ENCODE measurements at places on chromosomes 13 and 19. TPM values are rescaled to one million over a fixed set of nuclear protein-coding genes. Genes with fewer than 3 reads are reported as not detected.

Gene KLK1
- polyA plus RNA-seq = 277 TPM

DNA sequence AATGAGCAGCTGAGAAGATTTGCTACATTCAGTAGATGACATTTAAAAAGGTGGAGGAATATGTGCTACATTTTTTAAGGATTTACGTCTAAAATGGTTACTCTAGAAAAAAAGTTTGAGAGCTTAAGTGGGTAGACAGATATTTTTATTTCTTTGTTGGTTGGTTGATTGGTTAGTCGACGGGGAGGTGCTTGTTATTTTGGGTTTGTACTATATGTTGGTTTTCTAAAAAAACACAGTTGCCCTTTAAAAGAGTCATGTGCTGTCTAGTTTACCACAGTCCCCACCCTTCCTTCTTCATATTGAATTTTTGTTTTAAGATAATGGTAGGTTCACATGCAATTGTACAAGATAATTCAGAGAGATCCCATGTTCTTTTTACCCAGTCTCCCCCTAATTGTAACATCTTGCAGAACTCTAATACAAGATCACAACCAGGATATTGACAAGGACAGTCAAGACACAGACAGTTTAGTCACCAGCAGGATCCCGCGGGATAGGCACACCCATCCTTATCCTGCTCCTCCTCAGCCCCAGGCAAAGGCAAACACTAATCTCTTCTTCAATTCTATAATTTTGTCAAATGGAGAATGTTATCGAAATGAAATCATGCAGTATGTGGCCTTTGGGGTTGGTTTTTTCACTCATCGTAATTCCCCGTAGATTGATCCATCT is 171.4 kb downstream of the FOXO1 start:
- no peak for DNase-seq
- no peaks in the 10 kb centered on the region for H3K36me3 ChIP-seq
- H3K4me1 ChIP-seq = no peaks in the 10 kb centered on the region

DNA sequence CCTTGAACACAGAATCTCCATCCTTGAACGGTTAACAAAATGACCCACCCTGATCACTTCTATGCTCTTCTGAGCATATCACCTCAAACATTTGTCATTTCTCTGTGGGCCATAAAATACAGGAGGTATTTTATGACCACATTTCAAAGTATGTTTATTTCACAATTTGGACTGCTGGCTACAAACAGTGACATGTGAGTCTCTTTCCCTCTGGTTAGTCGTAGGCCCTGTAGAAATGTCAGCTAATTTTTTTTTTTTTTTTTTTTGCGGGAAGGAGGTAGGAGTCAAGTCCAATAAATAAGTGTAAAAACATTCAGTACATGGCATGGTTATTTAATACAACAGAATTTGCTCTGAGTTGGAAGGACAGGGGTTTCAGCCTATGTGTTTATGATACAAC is 70.7 kb downstream of the FOXO1 start:
- no peaks in the 10 kb centered on the region for H3K36me3 ChIP-seq
- no peaks in the 10 kb centered on the region for H3K27me3 ChIP-seq
- H3K4me3 ChIP-seq = no peak overlapping the region
- H3K27ac ChIP-seq = no peak overlapping the region

Gene ZNF66
- not detected for polyA plus RNA-seq

DNA sequence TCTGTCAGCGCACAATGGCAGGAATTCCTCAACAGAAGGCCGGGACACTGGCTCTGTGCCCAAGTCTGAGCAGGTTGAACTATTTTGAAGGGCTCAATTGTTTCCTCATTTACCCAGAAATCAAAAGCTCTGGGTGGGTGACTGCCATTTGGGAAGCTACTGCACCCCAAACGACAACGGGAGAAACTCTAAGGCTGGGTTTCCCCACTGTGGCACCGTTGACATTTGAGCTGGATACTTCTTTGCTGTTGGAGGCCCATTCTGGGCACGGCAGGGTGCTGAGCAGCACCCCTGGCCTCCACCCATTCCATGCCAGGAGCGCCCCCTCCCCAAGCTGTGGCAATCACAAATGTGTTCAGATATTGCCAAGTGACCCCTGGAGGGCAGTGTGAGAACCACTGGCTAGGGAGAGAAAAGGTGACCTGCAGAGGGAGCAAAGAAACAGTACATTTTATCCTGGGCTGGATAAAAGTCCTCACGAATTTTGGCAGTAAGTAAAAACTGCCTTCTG is 62.5 kb downstream of the RFX2 start:
- peaks cover 6% of the 10 kb centered on the region for H3K36me3 ChIP-seq
- DNase-seq = no peak
- no peak overlapping the region for H3K4me3 ChIP-seq
- no peaks in the 10 kb centered on the region for H3K27me3 ChIP-seq

Gene FGF22
- polyA plus RNA-seq = 0.20 TPM

DNA sequence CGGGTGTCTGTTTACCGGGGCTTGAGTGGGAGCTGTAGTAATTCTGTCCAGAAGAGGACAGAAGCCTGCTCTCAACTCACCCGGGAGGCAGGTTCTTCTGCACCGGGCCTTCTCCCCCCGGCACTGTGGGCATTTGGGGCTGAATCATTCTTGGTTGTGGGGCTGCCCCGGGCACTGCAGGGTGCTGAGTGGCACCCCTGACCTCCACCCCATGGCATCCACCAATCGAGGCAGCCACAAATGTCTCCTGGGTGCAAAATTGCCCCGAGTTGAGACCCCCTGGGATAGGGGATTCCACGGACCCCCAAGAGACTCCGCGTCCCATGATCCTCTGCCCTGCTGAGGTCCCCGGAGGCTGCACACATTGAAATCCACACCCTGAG is 68.8 kb downstream of the GNG7 start:
- H3K36me3 ChIP-seq = no peaks in the 10 kb centered on the region
- peaks cover 7% of the 10 kb centered on the region for H3K4me1 ChIP-seq
- no peaks in the 10 kb centered on the region for H3K27me3 ChIP-seq
- no peak for DNase-seq
- no peak overlapping the region for H3K4me3 ChIP-seq
- H3K27ac ChIP-seq = no peak overlapping the region

GRCh38 chr13:39186205-39186875 is 148.1 kb downstream of the NHLRC3 start:
- H3K4me1 ChIP-seq = no peaks in the 10 kb centered on the region
- H3K27me3 ChIP-seq = no peaks in the 10 kb centered on the region
- no peak overlapping the region for H3K27ac ChIP-seq
- no peak for DNase-seq

Gene RNF113B
- not detected for polyA plus RNA-seq

GRCh38 chr13:114108141-114108761 is 24.2 kb downstream of the RASA3 start:
- H3K27me3 ChIP-seq = no peaks in the 10 kb centered on the region
- H3K4me3 ChIP-seq = no peak overlapping the region
- peak; percentile 58 for DNase-seq
- H3K36me3 ChIP-seq = no peaks in the 10 kb centered on the region

GRCh38 chr19:41001243-41001971 is 10.3 kb downstream of the CYP2B6 start:
- H3K36me3 ChIP-seq = no peaks in the 10 kb centered on the region
- H3K4me3 ChIP-seq = no peak overlapping the region
- H3K4me1 ChIP-seq = no peaks in the 10 kb centered on the region
- H3K27me3 ChIP-seq = no peaks in the 10 kb centered on the region
- no peak for DNase-seq

DNA sequence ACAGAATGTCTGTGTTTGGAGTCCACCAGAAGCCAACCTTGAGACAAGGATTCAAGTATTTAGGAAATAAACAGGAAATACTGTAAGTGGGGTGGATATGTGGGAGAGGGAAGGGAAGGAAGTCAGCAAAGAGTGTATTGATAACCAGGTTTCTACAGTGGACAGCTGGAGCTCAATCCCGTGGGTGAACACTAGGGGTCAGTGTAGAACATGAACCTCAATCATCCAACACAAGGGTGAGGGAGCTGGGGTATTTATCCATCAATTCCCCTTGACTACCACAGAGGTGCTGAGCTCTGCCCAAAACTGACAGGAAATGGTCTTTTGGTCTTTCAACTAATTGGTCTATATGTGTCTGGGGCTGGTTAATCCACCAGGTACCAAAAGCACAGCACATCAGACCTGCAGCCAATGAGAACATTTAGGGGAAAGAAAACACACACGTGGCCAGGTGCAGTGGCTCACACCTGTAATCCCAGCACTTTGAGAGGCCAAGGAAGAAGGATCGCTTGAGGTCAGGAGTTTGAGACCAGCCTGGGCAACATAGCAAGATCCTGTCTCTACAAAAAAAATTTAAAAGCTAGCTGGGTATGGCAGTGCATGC is 5.6 kb upstream of the SYDE1 start:
- H3K4me1 ChIP-seq = no peaks in the 10 kb centered on the region
- no peak overlapping the region for H3K27ac ChIP-seq
- no peak for DNase-seq
- no peaks in the 10 kb centered on the region for H3K36me3 ChIP-seq
- H3K4me3 ChIP-seq = no peak overlapping the region

Gene ZNF701
- polyA plus RNA-seq = 5.5 TPM

Gene PCDH17
- polyA plus RNA-seq = under 0.01 TPM

DNA sequence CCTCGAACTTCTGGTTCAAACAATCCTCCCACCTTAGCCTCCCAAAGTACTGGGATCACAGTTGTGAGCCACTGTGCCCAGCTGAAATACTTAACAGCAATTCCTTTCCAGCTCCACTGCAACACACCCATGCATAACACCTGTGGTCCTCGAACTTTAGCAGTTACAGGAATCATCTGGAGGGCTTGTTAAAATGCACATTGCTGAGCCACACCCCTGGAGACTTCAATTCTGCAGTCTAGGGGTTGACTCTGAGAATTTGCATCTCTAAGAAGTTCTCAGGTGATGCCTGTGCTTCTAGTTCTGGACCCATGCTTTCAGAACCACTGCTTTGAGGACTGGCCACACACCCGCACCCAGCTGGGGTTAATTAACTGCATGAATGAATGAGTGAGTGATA is 53.1 kb upstream of the UBL3 start:
- DNase-seq = no peak
- H3K27ac ChIP-seq = no peak overlapping the region
- H3K4me3 ChIP-seq = no peak overlapping the region
- no peaks in the 10 kb centered on the region for H3K4me1 ChIP-seq
- no peaks in the 10 kb centered on the region for H3K36me3 ChIP-seq
- H3K27me3 ChIP-seq = no peaks in the 10 kb centered on the region

- DNase-seq = no peak
- no peaks in the 10 kb centered on the region for H3K36me3 ChIP-seq
- H3K27me3 ChIP-seq = no peaks in the 10 kb centered on the region
- no peak overlapping the region for H3K4me3 ChIP-seq
- H3K4me1 ChIP-seq = no peaks in the 10 kb centered on the region
Measured at GRCh38 chr13:105121221-105121620, 1414.2 kb downstream of the EFNB2 start.

Gene ZNF568
- 0.69 TPM for polyA plus RNA-seq

DNA sequence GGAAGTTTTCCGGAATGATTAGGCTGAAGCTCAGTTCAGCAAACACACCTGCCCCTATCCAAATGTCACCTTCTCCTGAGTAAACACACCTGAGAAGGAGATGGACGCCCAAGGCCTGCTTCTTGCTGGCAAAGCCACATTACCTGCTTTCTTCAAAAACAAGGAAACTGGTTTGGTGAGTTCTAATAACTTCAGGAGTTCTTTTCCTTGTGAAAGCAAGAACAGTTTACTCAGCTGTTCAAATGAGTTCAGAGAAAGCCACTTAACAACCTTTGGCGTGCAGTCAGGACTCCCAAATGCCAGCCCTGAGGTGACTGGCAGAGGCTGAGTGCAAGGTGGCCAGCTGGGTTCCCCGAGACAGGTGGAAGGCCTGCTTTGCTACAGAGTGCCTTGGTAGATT is 160.5 kb downstream of the STK24 start:
- DNase-seq = no peak
- H3K4me3 ChIP-seq = no peak overlapping the region
- H3K27me3 ChIP-seq = no peaks in the 10 kb centered on the region
- H3K27ac ChIP-seq = no peak overlapping the region

DNA sequence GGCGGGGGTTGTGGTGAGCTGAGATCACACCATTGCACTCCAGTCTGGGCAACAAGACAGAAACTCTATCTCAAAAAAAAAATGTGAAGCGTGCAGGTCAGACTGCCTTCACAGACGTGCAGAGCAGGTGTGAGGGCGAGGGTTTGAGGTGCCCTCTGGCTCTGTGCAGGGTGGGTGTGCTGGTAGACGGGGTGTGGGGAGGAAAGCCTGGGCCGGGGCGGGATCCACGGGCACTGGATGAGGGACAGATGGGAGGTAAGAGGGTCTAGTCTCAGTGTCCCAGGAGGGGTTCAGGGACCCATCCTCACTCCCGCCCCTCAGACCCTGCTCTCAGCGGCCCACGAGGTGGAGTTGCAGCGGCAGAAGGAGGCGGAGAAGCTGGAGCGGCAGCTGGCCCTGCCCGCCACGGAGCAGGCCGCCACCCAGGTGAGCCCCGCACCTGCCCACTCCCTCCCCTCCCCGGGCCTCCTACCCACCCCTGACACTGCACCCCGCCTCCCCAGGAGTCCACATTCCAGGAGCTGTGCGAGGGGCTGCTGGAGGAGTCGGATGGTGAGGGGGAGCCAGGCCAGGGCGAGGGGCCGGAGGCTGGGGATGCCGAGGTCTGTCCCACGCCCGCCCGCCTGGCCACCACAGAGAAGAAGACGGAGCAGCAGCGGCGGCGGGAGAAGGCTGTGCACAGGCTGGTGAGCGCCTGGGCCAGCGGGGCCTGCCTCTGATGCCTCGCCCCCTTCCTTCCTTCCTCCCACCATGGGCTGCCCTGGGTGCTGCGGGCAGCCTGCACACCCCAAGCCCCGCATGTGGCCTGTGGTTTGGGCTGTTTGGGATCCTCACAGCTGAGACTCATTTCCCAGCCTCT is 9.1 kb downstream of the NOP53 start:
- no peak for DNase-seq
- no peaks in the 10 kb centered on the region for H3K27me3 ChIP-seq
- no peak overlapping the region for H3K4me3 ChIP-seq

DNA sequence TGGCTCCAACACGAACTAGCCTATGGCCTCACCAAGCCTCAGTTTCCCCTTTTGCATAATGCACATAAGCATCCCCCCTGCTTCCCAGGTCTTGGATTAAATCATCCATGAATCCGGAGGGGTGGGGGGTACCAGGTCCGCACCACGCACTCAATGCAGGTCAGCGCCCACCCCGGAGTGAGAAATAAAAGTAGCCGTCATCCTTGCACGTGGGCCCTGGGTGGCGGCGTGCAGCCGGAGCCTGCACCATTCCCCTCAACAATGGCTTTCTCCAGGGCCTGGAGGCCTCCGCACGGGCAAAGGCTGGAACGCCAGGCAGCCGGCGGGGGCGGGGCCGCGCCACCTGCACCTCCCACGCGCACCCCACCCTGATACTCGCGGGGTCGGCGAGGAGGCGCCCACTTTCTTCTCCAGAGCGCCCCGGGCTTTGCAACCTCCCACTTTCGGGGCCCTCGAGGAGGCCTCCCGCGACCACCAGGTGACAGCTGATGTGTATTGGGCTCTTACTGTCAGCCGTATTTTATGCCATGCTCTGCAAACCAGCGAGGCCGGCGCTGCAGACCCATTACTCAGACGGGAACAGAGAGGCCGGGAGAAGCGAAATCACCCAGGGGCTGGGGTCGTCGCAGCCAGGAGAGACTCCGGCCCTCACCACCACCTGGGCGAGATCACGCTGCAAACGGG is 767 bp upstream of the GADD45B start:
- peaks cover 21% of the 10 kb centered on the region for H3K4me1 ChIP-seq
- H3K4me3 ChIP-seq = peak overlapping the region; percentile 71
- peak; percentile 82 for DNase-seq
- peaks cover 8% of the 10 kb centered on the region for H3K36me3 ChIP-seq

All from sigmoid colon (tissue), 7 donors.